Activated CD4-positive, CD25-positive, alpha-beta regulatory T cell treated with anti-CD3 and anti-CD28 coated beads, Interleukin-2, amount 50 U/mL, for 72 hours (primary cell): ENCODE measurements at places on chromosomes 11 and 22.

GRCh38 chr11:110077346-110077745 is 15.8 kb upstream of the ZC3H12C start:
- DNase-seq: no peak

DNA sequence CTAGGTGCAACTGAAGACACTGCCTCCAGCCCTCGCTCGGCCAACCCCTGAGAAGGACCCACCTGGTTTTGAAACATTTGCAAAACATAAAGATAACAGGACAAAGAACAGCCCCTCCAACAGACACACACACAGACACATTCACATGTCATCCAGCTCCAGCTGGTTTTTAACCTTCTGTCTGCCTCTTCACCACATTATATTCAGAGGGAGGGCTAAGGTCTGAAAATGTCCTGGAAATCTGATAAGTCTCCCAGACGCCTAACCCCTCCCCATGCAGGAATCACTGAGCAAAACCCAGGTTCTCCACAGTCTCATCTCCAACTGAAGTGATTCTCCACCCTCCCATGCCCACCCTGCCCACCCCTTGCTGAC is 29.4 kb downstream of the PACSIN2 start:
- no peak for DNase-seq

DNA sequence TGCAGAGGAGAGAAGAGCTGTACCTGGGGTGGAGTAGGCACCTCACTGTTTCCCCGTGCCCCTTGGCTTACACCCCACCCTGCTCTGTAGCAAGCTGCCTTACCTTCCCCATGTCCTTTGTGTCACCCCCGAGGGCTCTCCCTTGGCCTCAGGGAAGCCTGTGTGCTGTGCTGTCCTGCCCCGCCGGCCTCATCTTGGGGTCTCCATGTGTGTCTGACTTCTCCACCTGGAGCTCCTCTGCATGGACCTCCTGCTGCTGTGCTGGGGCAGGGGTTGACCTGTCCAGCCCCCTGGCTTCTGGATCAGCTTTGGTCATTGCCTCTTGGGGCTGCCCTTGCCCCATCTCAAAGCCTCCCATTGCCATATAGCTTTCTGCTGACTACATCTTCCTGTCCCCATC is 59.8 kb downstream of the OSBP2 start:
- no peak for DNase-seq

GRCh38 chr11:2839395-2839943 is 46.1 kb downstream of the CDKN1C start:
- DNase-seq: no peak

DNA sequence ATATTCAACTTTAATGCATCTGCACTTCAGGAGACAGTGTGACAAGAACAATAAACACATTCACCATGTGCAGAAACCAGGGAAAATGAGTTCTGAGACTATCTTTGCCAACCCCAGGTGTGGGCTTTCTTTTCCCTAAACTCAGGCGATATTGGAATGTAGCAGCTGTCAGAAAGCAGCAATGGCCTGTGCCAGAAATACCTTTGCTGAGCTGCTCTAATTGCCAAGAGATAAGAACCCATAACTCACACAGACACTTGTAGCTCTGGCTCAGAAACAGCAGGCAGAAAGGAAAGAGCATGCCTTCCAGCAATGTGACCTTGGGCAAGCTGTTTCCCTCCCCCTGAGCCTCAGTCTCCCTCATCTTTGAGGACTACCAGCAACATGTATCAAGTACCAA is 77.6 kb downstream of the PLEKHA7 start:
- DNase-seq: no peak

- no peak for DNase-seq
Observed at GRCh38 chr11:88375927-88376470, 38.5 kb upstream of the CTSC start.

GRCh38 chr11:12329797-12330196 is 47.6 kb upstream of the PARVA start:
- no peak for DNase-seq

DNA sequence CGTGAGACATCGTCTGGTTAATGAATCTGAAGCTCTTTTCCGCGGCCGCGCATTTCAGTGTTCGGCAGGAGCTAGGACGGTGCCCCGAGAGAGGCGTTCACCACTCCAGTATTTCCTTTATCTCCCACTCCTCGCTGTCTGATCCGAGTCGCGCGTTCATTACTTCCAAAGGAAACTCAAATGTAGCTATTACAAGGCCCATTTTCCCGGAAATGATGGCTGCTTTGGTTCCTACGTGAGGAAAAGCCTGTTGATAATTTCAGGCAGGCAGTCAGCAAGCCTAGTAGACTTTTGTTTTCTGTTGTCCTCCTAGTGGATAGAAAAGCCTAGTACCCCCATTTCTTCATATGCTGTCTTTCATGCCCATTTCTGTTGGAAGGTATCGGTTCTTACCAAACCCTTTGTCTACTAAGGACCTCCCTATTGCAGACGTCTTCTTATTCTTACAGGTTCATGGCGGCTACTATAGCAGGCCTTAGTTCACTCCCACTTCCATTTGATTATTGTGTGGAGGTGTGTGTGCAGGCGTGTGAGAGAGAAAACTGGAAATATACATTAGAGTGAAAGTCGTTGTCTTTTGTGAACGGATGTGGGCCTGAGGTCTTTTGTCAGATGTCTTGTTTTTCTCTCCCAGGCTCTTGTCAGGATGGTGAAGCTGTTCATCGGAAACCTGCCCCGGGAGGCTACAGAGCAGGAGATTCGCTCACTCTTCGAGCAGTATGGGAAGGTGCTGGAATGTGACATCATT is 737 bp downstream of the RBM4 start:
- no peak for DNase-seq

- DNase-seq: no peak
Observed at GRCh38 chr11:75383246-75383645, 16.1 kb upstream of the RPS3 start.

DNA sequence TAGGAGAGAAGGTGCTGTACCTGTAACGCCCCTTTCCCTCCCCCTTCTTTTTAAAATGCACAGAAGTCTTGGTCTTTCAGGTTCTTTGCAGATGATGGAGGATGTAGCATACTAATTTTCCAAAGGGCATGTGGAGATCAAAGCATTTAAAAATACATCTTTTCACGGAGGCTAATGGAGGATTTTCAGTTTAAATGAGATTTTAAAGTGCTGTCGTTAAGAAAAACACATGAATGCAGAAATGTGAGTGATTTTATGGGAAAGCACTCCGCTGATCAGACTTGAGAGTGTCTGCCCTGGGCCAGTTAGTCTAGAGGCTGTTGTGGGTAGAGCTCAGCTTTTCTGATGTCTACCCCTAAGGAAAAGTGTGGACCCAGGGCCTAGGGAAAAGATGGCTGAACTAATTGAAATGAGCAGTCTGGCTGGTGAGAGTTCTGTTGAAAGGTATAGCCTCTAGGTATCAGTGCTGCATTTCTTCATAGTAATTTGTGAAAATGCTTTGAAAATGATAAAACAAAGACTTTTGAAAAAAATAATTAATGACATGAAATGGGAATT is 2.5 kb downstream of the AMOTL1 start:
- no peak for DNase-seq

GRCh38 chr11:72433455-72434036 is 785 bp downstream of the CLPB start:
- no peak for DNase-seq

- DNase-seq: no peak
Observed at GRCh38 chr11:66337103-66337899, 1.1 kb upstream of the RIN1 start.

DNA sequence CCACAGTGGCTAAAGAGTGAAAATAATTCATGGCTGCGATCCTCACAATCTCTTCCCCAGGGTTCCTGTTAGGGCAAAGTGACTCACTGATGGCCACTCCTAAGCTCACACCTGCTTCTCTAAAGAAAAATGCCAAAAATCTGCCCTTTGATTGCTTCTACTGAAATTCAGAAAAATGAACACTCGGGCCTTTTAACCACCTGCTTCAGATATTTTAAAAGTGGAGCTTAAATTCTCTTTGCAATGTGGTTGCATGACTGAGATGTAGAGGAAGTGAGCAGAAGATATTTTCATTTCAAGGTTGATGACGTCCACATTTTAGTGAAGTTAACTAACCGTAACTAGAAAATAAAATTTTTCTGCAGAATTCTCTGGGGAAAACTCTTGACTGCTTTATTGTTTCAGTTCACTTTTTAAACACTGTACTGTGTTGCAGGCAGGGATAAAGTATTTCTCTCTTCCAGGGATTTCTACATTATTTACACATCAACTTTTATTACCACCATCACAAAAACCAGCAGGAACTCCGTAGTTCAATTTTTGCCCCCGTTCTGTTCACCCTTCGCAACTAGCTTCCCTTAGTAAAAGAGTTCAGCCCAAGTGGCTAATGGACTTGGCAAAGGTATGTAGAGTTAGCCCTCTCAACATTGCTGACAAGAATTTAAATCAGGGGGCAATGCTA is 8.5 kb downstream of the RAB30 start:
- no peak for DNase-seq

DNA sequence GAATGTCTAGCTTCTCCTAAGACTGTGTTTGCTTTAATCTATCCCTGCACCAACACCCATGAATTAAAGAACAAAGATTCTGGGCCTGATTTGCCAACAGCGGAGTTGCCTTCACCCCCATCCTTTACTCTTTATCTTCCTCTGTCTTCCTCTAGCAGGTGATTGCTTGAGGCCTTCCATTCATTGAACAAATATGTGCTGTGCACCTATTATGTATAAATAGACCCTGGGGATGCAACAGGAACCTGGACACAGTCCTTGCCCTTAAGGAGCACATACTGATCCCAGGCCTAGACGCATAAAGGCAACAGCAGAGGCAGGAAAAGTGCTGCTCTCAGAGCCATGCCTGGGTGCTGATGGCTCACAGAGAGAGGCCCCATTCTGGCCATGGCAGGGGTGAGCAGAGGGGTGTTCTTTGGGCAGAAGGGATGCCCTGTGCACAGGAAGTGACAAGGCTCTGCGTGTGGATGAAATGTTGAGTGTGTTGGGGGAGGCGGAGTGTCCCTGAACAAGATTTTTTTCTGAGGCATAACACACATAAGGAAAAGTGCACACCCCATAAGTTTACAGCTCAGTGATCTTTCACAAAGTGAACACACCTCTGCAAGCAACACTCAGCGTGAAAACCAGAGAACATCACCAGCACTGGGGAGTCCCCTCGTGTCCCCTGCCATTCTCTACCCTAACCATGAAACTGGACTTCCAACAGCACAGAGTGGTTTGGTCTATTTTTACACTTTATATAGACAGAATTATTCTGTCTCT is 145.9 kb downstream of the GRIK4 start:
- DNase-seq: no peak

DNA sequence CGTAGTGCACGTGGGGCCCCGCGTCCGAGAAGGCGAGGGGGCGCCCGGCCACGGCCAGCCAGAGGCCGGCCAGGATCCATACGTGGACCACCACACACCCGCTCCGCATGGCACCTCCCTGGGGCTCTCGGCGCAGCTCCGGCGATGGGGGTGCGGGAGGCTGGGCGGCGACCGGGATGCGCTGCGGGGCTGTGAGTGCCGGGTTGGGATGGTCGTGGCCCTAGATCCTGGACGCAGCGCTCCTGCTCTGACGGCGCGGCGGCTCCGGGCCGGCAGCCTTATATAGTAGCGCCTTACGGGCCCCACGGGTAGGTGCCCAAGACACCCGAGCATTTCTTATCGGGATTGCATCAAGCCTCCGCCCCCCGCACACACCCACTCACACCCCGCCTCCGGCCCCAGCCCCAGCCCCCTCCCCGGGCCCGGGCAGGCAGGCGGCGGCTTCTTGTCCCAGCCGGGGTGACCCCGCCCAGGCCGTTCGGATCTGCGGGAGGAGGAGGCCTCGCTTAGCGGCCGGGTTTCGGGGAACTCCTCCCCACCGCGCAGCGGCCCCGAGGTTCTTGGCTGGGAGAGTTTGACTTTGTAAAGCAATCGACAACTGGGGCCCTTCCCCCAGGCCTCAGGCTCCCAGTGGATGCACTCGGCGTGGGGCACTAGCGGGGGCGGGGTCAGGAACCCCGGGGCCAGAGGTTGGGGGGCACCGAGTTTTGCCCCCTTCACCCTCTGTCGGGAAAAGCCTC is at the start of gene FGF19:
Gene FGF19 (minus strand): TSS at position 255 of the 740 bp plus-strand sequence. CDS start 146 bp downstream, at position 109.
- DNase-seq: no peak

DNA sequence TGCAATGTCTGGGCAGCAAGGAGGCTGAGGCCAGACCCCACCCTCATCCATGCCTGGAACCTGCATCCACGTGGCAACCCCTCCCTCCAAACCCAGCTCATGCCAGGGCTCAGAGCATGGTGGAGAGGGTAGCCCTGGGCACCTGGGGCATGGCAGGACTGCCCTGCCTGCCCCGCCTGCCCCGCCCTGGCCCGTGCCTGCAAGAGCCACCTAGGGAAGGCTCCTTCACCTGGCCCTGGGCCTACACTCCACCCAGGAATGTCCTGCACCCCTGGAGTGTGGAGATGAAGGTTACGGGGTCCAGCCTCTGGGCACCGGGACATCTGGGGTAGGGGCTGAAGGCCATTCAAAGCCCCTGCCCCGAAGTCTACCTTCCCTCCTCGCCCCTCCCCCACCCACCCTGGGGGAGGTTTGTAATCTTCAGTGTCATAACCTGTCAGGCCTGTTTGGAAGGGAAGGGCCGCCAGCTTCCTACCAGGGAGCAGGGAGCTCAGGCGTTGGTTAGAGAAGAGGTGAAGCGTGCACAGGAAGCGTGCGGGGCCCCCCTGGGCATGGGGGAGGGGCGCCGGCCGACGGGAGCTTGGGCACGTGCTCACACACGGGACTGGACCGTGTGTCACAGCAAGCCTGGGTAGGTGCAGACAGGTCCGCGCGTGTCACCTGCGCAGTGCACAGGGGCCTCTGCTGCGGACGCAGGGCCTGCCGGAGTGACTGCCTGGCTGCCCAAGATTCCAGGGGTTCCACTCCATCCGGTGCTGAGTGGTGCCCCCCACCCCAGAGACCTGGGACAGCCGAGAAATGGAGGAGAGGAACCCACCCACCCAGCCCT is 30.7 kb upstream of the TH start:
- no peak for DNase-seq

DNA sequence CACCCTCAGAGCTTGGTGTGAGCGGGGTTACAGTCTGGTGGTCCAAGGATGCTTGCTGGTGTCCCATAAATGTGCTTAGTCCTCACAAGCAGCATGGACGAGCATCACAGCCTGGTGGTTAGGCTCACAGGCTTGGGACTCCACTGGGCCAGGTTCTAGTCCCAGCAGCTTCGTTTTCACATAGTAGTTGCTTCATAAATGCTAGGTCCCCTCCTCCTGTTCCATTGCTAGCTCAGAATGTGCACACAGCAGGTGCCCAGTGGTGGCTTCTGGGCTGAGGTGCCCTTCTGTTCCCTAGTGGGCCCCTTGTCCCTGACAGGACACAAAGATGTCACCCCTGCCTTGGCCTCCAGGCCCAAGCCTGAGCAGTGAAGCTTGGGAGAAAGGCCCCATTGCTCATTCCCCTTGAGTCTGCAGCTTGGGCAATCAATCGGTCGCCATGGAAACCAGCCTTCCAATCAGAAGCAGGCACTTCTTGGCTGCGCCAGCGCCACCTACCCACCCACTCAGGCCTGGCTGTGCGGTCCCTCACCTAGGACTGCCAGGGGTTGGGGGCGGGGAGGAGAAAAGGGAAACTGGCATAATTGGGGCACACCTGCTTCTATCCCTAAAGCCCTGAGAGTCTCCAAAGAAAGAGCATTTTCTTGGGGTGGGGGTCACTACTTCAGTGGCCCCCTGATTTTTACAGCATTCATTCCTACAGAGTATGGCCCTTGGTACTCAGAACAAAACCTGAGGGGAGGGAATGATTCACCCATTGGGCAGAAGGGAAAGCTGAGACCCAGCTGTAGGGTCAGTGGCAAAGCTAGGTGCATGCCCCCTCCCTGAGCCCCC is 48.1 kb downstream of the CYTH4 start:
- DNase-seq: no peak
